Activated CD4-positive, alpha-beta T cell treated with anti-CD3 and anti-CD28 coated beads, Interleukin-2, Interleukin-6, amounts not matched to agents 100 ng/mL and 50 ng/mL, durations not matched to agents 16 hours and 8 hours (primary cell): ENCODE measurements at places on chromosomes 1 and 21.

- DNase-seq: no peak
Observed at GRCh38 chr1:54171016-54171415, 18.2 kb upstream of the CDCP2 start.

- DNase-seq: no peak
Observed at GRCh38 chr1:76998582-76999223, 131.4 kb downstream of the ST6GALNAC5 start.

GRCh38 chr1:159945483-159946241 lies at the start of gene IGSF9:
Gene IGSF9, minus strand, starts transcription at chr1:159945613. Its CDS starts 2,159 bp downstream, at chr1:159943454.
- peak; percentile 58 for DNase-seq

DNA sequence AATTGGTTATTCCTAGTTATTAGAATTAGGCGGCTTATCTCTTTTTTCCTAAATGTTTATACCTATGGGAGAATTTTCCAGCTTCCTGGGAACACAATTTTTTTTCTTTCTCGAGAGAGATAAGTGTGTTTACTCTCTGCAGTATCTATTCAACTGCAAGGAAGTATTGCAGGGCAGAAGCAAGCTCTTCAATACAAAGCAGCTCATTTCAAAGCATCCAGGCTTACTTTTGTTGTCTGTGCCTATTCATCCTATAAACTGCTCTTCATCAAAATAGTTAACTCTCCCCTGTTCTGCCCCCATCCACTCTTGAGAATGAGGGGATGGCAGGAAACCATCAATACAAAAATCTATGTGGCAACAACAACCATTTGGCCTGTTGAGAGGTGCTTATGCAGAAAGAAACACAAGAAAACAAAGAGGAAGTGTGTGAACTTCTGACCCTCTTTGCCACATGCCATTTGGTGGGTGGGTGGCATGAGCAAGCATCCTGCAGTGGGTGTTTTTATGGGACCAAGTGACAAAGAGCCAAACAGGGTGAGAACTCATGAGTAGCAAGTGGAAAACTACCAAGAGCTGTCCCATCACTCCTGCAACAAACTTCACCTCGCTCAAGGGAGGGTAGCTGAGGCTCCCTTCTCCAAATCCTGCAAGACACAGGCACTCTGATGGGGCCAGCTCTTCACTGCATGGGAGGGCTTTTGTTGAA lies 50.6 kb upstream of the MRPS6 start:
- peak; percentile 22 for DNase-seq

- DNase-seq: no peak
Observed at GRCh38 chr1:240465531-240465940, 146.4 kb downstream of the GREM2 start.
